ENCODE measurements at places on chromosomes 13 and 19.

- no peak for DNase-seq
Measured at GRCh38 chr13:52785739-52786138, 46.1 kb upstream of the CNMD start.

DNA sequence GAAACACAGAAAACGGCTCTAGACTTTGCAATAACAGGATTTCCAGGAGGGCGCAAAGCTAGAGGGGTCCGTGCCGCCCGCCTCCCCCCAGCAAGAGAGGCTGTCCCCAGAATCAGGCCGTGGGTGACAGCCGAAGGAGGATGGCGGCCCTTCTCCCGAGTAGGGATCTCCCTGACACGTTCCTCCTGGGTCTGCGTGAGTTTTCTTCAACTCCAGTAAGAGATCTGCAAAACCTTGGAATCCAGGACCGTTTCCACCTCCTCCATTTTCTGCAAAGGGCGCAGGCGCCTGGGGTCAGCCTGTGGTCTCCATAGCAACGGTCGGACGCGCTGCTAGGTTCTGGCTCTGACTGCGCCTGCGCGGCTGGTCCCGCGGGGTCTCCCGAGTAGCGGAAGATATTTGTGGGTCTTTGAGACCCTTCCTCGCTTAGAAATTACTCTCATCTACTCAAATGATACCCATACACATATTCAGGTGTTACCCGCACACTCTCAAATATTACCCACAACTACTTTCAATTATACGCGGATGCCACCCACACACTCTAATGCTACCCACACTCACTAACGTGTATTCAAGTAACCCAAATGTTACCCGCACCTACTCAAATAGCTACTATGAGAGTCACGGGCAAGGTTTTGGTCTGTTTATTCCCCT lies 2.1 kb downstream of the PNMA8C start:
- peak; percentile 86 for DNase-seq

DNA sequence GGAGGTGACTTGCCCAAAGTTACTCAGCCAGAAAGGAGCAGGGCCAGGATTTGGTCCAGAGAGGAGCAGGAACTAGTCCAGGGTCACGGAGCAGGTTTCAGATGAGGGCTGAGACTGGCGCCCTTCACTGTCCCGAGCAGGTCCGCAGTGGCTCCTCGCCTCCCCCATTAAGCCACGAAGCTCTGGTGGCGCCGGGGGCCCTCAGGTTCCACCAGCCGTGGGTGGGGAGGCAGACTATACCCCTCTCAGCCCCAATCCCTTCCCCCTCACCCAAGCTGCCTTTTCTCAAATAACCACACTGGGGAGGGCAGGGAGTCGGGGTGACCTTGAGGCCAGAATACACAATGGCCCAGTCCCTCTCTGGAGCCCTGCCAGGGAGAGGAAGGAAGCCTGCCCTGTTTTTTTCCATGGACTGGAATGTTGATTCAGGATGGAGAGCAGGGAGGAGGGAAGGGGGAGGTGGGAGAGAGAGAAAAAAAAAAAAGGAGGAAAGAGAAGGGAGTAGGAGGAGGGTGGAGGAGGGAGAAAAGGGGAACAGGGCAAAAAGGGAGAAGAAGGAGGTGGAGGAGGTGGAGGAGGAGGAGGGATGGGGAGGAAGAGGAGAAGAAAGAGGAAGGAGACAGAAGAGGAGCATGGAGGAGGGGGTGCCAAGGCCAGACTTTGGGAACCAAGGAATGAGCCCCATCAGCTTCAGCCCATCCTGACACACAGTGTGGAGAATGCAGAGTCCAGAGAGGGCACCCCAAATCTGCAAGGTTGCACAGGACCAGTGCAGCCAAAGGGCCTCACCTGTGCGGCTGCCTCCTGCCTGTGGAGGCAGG lies 19.7 kb downstream of the CEACAM16 start:
- DNase-seq = no peak

- DNase-seq = no peak
Measured at GRCh38 chr19:42433503-42434260, 6.5 kb upstream of the LIPE start.

- no peak for DNase-seq
Measured at GRCh38 chr19:4064149-4064495, 2.6 kb downstream of the ZBTB7A start.

- no peak for DNase-seq
Measured at GRCh38 chr13:60282186-60282585, 114.8 kb upstream of the TDRD3 start.

DNA sequence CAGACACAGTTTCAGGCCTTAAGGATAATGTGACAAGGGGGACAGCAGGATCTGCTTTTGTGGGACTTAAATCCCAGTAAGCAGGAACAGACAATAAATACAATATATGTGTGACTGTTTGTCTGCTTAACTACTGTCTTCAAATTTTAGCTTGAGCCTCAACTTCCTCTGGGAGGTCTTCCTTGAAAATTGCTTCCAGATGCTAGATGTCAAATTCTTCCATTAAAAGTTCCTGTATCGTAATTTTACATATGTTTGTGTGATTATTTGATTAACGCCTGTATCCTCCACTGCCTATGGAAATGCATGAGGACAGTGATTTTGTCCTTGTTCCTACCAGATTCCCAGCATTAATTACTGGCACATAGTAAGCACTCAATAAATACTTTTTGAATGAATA lies 385.5 kb downstream of the NDFIP2 start:
- DNase-seq = no peak

DNA sequence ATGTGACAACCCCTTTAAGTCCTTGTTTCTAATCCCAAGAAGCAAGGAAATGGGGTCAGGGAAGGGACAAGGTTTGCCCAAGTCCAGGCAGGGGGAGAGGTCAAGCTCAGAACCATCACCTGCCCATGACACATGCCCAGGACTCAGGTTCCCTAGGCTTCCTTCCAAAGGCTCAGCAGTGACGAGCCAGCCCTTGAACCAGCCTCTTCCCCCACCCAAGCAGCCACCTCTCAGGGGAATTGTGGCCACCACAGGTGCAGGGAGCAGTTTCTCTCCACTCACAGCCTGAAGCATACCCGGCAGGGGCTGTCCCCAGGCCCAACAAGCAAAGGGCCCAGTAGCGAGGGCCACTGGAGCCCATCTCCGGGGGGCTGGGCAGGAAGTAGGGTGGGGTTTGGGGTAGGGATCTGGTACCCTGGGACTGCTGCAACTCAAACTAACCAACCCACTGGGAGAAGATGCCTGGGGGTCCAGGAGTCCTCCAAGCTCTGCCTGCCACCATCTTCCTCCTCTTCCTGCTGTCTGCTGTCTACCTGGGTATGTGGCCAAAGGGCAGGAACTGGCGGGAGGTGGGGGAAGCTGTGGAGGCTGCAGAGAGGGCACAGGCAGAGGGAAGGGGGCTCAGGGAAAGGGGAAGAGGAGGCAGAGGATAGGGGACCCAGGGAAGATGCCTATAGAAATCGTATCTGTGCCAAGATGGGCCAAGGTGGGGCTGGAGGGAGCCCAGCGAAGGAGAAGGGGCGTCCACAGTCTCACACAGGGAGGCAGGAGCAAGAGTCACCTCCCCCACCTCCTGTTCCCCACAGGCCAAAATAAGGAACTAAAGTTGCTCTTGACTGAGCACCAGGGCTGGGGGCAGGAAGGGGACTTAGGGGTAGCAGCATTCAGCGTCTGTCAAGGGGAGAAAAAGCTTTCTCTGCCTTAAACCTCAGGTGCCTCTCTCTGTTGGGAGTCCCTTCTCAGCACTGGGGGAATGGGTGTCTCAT lies at the start of gene CD79A:
Gene CD79A, plus strand, starts transcription at position 433 of the 986 bp plus-strand sequence. Its CDS starts 26 bp downstream, at position 459.
- DNase-seq = peak; percentile 63

DNA sequence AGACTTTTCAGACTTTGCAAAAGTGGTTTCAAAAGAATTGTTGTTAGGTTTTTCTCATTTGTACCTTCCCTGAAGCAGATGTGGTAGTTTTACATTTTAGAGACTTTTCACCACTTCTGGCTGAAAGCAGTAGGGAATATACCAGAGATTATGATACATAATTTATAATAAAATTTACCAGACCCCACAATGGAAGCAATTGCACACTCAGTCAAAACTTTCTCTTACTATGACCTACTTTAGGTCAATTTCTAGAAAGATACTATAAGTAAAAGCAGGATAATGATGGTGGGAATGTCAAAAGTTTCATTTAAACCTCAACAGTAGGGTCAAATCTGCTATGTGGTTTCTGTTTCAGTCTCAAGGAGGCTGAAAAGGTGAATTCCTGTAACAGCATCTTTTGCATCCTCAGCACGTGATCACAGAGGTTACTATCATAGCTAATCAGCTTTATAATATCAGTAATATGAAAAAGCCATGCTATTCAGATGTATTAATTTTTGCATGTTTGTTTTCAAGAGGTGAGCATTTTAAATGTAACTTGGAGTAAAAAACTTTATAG lies 26.9 kb downstream of the PCCA start:
- no peak for DNase-seq

- DNase-seq = no peak
Measured at GRCh38 chr13:27835799-27836198, 43.5 kb downstream of the GSX1 start.

DNA sequence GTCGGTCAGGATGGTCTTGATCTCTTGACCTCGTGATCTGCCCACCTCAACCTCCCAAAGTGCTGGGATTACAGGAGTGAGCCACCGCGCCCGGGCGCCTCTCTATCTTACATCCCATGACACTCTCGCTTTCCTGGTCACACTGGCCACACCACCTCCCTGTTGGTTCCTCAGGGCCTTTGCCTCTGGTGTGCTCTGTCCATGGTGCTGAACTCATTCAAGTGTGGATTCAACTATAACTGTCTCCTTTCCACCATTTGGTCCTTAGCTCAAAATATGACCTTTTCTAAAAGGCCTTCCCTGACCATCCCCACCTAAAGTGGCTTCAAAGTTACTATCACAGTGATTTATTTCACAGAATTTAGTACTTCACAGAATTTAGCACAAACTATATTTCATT lies 3.7 kb upstream of the SMIM17 start:
- DNase-seq = no peak
